GM12878 (cell line): ENCODE measurements at places on chromosomes 11 and 22.

- DNase-seq = no peak
These were observed 4.9 kb downstream of the KCNQ1 start for GRCh38 chr11:2449548-2450320.

GRCh38 chr11:131198161-131199014 is 172.0 kb upstream of the NTM start:
- no peak for DNase-seq

GRCh38 chr11:91587131-91587530 is 637.5 kb upstream of the FAT3 start:
- DNase-seq = no peak

DNA sequence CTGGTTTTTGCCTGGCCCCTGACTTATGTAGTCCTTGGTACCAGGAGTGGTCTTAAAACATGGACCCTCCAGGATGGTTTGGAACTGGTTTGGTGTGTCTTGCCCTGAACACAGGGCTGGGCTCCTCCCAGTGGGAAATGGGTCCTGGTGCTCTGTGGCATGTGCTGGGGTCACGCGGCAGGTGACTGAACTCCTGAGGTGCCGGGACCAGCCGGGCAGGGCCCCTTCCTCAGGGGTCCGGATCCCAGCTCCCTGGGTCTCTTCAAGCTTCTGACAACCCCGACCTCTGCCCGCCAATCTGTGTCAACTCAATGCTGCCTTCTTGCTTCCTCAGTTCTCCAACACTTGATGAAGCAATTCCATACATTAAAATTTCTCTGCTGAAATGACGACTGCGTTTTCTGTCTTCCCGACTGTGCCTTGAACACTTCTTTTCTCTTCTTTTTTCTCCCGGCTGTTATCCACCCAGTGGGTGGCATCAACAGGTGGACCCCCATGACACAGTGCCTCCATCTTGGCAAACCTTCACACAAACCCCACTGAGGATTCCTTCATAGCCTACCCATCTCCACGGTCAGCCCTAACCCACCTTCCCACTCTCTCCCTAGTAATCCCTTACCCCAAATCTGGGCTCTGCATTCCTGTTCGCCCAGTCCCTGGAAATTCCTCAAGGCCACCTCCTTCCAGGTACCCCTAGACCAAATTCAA is 4.4 kb downstream of the IFT27 start:
- DNase-seq = no peak

DNA sequence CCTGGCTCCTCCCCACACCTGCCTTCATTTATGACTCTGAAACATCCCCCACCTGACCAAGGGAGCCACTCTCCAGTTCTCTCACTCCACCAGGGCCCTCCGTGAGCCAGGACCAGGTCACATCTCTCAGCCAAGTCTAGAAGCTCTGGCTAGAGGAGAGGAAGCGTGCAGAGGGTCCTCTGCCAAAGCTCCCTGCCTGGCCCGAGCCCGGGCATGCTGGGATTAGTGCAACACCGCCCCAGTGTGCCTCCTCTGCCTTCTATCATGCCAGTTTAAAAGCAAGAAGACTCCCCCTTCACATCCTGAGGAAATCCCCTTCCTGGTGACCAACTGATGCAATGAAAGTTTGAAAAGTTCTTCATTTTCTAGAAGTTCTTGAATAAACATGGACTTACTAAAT is 23.5 kb downstream of the TP53AIP1 start:
- DNase-seq = no peak

- no peak for DNase-seq
These were observed 309.1 kb downstream of the SWAP70 start for GRCh38 chr11:9972989-9973388.

DNA sequence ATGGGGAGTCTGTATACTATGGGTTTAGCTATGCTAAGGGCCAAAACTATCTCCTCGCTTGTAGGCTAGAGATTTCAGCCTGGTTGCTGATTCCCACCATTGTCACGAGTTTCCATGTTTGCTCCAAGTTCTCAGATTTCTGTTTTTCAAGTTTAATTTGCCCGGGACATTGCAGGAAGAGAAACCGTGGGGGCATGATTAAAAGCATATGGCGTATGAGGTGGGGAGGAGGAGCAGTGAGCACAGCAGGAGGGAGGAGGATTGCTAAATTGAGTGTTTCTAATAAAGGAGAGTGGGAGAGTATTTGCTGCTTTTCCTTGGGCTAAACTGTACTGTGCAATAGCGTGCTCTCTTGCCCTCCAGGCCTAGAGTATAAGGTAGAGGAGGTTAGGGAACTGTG is 558.4 kb downstream of the METTL15 start:
- DNase-seq = no peak

DNA sequence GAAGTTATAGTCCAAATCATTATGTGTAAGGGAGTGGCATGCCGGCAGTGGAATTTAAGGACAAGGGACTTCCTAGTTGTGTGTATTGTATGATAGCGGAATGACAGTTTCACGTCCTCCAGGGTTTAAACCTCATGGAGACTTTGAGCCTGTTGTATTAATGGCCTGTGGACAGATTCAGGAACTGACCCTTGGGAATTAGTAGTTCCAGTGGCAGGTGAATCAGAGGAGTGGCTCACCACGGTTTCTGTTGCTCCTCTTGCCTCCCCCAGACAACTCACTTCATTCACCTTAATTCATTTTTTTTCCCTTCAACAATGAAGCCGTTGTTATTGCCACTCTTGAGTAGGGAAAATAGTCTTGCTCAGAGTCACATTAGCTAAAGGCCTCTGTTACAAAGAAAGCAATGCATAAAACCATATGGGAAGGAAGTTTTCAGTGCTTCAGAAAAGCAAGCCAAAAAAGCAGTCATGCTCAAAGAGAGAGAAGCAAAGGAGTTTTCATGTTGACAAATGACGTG is 22.6 kb downstream of the AMOTL1 start:
- DNase-seq = no peak

GRCh38 chr11:2223153-2223794 is 47.1 kb downstream of the ASCL2 start:
- no peak for DNase-seq

DNA sequence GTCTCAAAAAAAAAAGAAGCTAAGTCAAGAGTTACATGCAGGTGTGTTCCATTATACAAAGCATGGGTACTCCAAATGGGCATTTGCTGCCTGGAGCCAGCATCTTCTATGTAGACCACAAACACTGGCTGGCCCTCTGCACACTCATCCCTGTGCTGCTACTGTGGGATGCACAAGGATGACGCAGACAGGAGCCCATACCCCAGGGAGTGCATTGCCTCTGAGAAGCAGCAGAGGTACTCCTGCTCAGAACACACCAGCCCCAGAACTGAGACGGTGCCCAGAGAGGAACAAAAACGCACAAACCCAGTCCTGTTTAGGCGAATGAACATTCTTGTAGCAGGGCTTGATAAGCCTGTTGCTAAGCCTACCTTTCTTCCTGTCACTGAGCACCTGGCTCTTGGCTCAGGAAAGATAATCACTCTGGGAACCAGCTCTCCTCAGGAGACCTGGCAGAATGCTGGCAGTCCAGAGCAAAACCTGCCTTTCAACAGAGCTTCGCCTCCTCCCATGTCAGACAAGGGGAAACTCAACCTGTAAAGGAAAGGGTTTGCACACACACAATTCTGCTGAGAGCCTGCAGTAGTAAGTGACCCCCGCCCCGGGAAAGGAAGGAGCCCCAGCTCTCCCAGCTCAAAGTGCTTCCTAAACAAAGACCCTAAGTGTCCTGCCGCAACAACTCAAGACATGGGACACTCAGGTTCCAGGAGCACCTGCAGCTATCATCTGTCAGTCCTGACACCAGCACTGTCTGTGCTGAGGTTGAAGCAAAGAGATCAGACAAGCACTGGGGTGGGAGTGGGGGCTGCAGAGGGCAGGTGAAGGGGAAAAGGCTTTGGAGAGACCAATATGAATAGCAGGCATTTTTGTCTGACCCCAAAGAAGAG is 145.7 kb downstream of the TENM4 start:
- no peak for DNase-seq

GRCh38 chr22:28183078-28183860 is 264.2 kb upstream of the PITPNB start:
- DNase-seq = no peak

- DNase-seq = no peak
These were observed 200.6 kb downstream of the ARHGAP42 start for GRCh38 chr11:100887659-100888058.

DNA sequence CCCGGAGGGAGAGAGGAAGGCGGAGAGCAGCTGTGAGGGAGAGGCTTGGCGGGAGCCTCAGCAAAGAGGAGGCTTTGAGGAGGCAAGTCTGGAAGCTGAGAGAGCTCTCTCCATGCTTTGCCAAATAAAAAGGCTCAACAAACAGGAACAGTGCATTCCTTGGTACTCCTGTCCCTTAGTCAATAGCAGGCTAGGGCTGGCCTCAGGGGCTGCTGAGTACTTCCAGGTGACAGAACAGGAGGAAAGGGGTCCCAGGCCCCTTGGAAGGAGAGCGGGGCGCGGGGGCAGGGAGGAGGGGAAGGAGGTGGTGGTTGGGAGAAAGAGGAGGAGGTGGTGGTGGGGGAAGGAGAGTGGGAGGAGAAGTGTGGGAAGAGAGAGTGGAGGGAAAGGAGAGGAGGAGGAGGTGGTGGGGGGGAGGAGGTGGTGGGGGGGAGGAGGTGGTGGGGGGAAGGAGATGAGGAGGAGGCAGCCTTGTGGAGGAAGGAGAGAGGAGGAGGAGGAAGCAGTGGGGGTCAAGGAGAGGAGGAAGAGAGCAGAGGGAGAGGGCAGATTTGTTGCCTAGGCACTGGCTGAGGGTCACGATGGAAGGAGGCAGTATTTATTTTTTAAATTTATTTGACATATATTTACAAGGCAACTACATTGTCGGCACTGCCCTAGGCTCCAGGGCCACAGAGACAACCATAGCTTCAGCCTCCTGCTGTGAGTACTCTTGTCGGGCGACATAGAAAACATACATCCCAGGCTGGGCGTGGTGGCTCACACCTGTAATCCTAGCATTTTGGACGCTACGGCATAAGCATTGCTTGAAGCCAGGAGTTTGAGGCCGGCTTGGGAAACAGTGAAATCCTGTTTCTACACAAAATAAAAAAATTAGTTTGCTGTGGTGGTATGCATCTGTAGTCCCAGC is 74.2 kb upstream of the ZBED5 start:
- DNase-seq = no peak

- no peak for DNase-seq
These were observed 25.0 kb upstream of the ACR start for GRCh38 chr22:50713008-50713385.

- no peak for DNase-seq
These were observed 14.6 kb downstream of the TBC1D22A start for GRCh38 chr22:46776876-46777608.

DNA sequence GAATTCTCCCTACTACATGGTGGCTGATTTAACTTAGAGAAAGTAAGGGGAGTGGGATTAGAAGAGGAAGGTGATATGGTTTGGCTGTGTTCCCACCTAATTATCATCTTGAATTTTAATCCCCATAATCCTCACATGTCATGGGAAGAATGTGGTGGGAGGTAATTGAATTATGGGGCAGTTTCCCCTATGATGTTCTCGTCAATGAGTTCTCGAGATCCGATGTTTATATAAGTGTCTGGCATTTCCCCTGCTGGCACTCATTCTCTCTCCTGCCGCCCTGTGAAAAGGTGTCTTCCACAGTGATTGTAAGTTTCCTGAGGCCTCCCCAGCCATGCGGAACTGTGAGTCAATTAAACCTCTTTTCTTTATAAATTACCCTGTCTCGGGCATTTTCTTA is 169.3 kb downstream of the CASP12 start:
- DNase-seq = no peak

DNA sequence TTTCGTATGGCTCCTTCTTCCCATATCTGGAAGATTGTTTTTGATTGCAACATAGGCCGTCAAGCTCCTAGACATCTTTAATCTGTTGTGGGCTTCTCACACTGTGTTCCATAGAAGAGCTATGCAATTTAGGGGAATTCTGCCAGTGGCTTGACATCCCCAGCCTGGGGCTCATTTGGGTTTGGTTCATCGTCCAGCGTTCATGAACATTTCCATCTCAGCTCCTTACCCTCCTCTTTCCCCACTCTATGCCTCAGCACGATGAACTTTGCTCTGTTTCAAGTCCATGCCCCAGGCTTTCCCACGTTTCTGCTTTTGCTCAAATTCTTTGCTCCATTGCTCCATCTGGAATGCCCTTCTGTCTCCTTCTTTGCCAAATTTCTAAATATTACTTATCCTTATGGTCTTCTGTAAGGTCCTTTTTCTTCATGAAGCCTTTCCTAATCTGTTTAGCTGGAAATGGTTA is 26.1 kb upstream of the CLMP start:
- no peak for DNase-seq

- DNase-seq = no peak
These were observed 94.1 kb downstream of the DBX1 start for GRCh38 chr11:20066013-20066782.

DNA sequence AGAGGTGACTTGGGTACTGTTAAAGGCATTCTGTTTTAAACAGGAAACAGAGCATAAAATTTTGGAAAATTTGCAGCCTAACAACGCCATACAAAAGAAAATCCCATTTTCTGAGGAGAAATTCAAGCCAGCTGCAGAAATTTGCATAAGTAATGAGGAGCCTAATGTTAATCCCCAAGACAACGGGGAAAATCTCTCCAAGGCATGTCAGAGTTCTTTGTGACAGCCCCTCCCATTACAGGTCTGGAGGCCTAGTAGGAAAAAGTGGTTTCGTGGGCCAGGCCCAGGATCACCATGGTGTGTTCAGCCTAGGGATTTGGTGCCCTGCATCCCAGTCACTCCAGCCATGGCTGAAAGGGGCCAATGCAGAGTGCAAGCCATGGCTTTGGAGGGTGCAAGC is 1333.1 kb upstream of the TENM4 start:
- no peak for DNase-seq
